ENCODE measurements at places on chromosomes 7 and 10.

DNA sequence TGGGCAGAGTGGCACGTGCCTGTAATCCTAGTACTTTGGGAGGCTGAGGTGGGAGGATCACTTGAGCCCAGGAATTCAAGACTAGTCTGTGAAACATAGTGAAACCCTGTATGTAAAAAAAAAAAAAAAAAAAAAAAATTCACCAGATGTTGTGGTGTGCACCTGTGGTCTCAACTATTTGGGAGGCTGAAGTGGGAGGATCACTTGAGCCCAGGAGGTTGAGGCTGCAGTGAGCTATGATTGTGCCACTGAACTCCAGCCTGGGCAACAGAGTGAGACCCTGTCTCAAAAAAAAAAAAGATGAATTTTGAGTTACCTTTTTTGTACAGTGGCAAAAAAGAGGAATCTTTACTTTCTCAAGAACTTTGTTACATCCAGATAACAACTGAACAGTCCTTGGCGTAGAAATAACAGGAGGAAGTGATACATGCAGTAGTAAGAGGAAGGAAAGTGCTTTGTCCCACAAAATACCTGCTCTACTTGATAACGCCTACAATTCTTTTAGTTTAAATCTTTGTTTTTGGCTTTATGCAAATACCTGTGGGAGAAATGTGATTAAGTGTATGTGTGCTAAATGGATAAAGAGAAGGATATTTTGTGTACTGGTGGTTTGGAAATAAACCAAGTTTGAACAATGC, 29.3 kb downstream of the SPAG6 start:
- no peak for DNase-seq

- no peak for DNase-seq
Observed at GRCh38 chr7:1992554-1992953, 240.2 kb downstream of the MAD1L1 start.

DNA sequence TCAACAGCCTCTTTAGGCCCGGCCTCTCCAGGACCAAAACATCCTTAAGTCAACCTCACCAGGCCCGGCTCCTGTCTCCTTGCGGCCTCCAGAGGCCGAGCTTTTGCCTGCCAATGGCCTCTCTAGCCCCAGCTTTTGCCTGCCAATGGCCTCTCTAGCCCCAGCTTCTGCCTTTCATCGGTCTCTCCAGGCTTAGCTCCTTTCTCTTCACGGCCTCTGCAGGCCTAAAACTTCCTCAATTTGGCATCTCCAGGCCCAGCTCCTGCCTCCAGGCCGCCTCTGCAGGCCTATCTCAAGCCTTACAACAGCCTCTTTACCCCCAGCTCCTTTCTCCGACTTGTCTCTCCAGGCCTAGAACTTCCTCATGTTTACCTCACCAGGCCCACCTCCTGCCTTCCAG, 15.7 kb upstream of the TMEM248 start:
- no peak for DNase-seq

- no peak for DNase-seq
Observed at GRCh38 chr7:90777465-90777864, 181.3 kb downstream of the CDK14 start.

All from IMR-90 (cell line).